ENCODE measurements at places on chromosomes 7 and 10.

DNA sequence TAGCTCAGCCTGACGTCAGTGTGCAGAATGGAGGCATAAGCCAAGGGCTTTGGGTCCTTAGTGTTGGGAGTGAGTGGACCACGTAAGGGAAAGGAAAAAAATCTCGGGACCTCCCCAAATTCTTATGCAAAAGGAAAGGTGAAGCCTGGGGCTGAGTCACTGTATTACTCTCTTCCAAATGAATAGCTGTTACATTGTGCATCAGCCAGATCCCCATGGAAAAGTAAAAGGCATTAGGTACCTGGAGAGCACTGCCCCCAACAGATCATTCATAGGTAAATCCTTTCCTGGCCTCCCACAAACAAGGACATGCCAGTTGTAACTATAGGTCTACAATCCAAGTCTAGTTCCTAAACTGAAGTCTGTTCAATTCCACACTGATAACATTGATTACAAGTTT, 170.5 kb downstream of the C1GALT1 start:
- DNase-seq: no peak

DNA sequence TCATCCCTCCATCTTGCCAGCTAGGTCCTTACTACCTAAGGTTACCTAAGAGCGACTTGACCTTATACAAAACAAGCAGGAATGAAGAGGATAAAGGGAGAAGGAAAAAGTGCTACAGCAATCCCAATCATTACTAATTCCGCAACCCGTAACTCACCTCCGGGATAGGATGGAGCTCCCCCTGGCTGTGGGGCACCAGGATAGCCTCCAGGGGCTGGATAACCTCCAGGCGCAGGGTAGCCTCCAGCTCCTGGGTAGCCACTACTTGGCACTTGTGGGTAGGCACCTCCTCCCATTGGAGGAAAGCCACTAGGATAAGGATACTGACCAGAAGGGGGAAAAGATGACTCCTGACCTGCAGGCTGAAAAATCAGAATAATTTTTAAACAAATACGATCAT, 15.8 kb downstream of the ANXA7 start:
- no peak for DNase-seq

DNA sequence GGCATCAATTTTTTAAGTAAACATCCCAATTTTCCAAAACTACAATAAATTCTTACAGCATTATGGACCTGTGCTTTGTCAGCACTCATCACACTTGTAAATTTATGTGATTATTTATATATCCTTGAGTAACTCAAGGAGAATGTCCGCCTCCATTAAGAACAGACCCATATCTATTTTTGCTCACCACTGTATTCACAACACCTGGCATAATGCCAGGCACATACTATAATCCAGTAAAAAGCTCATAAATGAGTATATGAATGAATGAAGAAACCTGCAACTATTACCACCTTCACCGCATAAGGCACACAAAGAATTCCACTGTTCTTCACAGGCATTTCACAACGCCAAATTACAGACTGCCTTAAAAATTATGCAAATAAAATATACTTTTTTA, 46.9 kb downstream of the MINDY3 start:
- DNase-seq: no peak

GRCh38 chr10:48937796-48938195, 1.8 kb downstream of the LRRC18 start:
- no peak for DNase-seq

DNA sequence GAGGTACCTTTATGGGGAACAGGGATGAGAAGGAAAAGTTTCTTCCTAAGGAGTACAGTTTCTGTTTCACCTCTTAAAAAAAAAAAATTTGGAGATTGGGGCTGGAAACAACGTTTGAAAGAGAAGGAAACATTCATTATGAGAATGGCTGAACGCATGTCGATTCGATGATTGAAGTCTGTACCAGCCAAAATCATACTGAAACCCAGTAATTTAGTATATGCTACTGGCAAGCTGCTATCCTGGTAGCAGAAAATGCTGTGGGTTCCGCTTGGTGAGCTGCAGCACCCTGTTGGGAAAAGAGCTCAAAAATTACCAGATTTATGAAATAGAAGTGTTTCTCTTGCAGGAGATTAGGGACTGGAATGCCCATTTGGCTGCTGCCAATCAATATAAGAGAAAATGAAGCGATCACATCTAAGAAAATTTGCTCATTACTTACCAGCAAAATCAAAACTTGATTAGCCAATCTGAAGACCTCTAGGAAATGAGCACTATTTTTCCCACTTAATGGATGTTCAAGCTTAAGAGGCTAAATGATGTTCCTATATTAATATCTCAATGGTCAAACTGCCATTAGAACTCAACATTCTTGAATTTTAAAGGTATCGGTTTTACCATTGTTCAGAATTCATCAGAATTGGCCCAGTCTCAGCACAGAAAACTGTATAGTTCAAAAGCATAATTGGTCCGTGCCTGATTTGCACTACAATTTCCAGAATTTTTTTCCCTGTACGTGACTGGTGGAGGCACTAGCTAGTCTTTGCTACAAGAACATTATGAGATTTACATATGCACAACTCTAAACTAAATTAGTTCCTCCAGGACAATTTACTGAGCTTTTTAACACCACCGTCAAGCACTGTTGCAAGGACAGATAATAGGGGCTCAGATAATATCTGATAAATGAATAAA, 1.2 kb upstream of the ITGB1 start:
- no peak for DNase-seq

DNA sequence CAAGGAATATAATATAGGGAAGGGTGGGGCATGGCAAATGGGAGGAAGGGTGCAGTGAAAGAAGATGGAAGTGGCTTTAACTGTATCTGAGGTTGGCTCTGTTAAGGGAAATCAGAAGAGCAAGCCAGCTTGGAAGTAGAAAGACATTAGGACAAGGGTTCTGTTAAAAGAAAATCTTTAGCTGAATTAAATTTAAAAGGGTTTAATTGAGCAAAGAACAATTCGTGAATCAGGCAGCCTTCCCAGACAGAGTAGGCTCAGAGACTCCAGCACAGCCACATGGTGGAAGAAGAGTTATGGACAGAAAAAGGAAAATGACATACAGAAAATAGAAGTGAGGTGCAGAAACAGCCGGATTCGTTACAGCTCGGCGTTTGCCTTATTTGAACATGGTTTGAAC, 42.0 kb downstream of the FAM13C start:
- DNase-seq: no peak

GRCh38 chr7:101100858-101101847, 15.9 kb downstream of the TRIM56 start:
- no peak for DNase-seq

DNA sequence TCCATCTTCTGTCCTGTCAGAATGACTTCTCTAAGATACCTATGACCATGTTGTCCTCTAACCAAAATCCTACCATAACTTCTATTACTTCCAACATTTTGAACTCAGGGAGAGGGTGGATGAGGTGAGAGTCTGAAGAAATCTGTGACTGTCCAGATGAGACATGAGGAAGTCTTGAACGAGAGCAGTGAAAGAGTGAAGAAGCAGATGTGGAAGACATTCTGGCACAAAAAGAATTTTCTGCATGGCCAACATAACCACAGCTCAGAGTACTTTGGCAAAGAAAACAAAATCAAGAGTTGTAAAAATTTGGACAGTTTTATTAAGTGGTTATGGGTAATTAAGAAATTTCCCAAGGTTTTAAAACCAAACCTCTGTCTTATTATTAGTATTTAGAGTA, 141.6 kb downstream of the CPEB3 start:
- no peak for DNase-seq

DNA sequence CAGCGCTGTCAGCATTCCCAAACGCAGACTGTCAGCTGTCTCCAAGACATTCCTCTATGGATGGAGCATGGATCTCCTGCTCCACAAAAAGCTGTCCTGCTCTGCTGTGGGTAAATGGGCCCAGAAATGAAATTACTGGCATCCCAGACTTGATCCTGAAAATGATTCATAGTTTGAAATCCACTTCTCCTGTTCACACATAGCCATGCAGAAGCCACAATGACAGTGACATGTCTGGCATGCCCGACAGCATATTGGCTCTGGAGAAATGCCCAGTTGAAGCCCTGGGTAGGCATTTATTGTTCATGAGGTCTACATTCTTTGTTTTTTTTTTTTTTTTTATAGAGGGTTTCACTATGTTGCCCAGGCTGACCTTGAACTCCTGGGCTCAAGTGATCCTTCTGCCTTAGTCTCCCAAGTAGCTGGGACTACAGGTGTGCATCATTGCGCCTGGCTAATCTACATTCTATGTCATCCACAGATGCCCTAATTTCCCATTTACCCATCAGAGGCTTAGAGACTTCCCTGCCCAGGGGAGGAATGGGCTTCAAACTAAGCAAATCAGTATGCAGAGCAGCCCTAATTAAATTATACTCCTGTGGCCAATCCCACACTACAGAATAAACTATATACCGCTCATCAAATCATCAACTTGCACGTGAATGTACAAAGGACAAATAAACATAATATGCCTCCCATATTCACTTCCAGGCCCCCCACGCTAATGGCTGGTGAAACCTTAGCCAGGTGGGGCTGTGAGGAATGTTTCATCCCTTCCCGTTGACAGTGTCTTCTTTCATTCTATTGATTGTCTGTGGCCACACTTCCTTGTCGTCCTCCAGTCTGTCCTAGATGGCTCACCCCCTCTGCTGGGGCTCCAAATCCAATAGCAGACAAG, 61.8 kb upstream of the EEPD1 start:
- DNase-seq: no peak

DNA sequence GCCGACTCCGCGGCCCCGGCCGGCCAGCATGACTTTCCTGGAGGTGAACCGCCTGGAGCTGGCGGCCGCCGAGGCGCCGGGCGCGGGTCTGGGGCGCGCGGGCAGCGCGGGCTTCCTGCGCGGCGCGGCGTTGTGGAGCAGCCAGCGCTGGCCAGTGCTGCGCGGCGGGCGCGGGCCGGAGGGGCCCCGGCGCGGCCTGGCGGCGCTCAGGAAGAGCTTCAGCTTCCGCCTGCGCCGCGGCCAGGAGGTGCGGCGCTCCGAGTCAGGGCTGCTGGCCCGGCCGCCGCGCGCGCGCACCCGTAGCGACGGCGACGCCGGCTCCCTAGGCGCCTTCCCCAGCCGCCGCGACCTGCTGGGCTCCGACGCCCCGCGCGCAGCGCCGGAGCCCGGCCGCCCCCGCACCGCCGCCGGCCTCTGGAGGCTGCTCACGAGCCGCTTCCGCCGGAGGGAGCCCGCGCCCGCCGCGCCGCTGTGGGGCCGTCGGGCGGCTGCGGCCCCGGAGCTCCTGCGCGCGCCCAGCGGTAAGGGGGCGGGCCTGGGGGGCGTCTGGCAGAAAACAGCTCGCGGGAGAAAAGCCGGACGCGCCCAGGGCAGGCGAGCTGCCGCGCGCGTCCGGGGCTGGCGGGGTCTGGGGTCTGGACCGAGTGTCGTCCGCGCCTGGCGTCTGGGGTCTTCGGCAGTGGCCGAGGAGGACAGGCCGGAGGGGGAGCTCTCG, 29.0 kb downstream of the AGAP3 start:
- no peak for DNase-seq

DNA sequence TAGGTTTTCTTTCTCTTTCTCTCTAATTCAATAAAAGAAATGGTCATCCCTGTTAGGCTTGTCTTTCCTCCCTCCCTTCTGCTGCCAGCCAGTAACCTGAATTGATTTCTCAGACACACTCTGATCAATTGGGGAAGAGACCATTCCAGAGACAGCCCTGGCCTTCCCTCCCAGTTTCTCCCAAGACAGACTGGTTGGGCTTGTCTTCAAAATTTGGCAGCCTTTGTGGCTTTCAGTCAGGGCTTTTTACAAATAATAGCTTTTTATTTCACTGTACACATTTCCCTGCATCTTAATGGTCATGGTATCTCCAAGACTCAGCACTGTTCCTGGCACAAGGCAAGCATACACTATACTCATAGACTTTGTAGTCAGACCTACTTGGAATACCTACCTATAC, 33.9 kb downstream of the BCAP29 start:
- DNase-seq: no peak

GRCh38 chr7:51016546-51016945, 233.8 kb upstream of the GRB10 start:
- DNase-seq: no peak

DNA sequence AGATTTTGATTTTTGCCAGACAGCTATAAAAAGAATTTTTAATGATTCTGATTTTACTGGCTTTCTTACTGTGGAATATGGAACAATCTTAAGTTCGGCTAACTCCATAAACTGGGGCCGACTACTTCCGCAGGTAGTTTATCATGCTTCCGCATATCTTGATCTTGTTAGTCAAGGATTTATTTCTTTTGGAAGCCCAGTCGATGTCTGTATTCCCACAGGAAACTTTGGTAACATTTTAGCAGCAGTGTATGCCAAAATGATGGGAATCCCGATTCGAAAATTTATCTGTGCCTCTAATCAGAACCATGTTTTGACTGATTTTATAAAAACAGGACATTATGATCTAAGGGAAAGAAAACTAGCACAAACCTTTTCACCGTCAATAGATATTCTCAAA, 8.1 kb downstream of the THNSL1 start:
- peak; percentile 25 for DNase-seq

GRCh38 chr7:87448388-87448787, 27.1 kb downstream of the ABCB4 start:
- no peak for DNase-seq

DNA sequence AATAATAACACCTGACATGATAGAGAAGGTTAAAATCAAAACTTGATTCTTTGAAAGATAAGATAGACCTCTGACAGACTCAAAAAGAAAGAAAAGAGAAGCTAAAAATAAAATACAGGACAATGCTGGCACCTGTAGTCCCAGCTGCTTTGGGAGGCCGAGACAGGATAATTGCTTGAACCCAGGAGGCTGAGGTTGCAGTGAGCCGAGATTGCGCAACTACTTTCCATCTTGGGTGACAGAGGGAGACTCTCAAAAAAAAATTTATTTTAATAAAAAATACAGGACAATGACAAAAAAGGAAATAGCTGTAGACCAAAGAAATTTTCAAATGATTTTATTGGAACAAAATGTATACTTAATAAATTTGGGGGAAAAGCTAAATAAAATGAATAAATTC, 263.2 kb downstream of the SDK1 start:
- no peak for DNase-seq

DNA sequence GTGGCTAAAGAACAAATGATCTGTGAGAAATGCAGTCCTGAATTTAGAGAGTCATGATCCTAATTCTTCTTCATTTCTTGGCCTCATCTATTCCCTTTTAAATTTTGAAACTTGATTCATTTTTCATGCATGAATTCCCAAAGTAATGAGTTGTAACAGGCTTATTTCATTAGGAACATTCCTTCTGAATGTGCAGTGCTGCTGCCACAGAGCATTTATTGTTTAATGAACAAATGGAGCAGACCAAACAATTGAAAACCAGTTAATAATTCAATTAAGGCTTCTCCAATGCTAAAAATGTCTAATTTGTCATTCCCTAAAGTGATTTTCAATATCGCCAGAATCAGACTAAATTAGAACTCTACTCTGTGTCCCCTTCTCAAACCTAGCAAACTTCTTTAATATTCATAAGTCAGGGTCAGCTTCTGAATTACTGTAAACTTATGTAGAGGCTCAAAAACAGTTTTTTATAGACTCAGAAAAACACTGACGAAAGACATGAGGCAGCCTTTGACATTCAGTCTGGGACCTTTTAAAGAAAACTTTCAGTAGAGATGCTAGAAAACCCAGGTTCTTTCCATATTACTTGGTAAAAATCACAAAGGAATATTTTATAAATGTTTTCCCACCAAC, 14.5 kb downstream of the LSMEM1 start:
- DNase-seq: no peak

- no peak for DNase-seq
Measured at GRCh38 chr10:19847321-19847720, 31.1 kb downstream of the PLXDC2 start.

- no peak for DNase-seq
Measured at GRCh38 chr10:71696628-71697326, 22.8 kb downstream of the C10orf105 start.

GRCh38 chr10:44757551-44758205, 153.5 kb upstream of the TMEM72 start:
- DNase-seq: no peak

Measured in GM04504 (cell line).